ENCODE measurements at places on chromosomes 5 and 9.

DNA sequence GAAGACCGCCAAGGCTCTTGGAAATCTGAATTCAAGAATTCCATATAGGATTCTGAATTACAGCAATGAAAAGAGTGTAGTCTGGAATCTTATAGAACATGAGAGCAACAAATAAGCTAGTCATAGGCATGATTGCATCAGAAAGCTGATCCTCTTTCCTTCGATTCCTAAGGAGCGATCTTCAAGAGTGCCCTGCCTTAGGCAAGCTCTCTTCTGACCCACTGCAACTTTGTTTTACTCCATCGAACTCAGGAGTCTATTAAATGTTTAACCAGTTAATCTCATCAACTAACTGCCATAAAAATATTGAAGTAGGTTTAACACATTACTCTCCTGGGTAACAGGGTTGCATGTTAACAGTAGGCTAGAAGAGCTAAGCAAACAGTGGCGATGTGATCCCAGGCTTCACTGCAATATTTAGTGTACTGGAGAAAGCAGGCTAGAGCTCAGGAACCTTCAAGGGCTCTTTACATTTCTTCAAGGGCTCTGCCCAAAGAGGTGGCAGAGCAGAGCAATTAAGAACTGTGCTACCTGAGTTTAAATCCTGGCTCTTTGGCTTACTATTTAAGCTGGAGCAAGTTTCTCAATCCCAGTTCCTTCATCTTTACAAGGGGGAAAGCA, 146.3 kb downstream of the RORB start:
- DNase-seq, result no peak

DNA sequence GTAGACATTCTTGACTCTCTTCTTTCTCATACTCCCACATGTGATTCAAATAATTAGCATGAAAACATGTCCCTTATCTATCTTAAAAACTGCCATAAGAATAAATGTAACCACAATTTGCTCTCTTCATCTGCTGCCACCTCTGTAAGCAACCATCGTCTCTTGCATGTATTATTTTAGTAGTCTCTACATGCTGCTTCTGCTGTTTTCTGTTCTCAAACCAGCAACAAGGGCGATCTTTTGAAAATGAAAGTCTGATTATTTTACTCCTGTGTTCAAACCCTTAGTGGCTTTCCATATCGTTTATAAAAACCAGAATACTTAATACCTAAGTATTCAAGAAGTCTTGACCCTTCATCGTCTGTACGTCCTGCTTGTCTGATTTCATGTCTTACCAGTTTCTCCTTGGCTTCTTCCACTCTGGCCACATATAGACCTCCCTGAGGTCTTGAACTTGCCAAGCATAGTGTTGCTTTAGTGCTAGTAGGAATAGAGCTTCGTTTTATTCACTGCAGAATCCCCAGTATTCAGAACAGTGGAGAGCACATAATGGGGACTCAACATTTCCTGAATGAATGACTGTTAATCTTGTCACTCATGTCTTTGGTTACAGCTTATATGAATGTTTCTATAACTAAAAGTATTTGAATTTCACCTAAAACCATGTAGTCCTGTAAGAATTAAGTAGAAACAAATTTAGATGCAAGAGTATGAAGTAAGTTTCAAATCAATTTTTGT, 10.6 kb downstream of the CDC42SE2 start:
- DNase-seq, result no peak

- no peak for DNase-seq
Observed at GRCh38 chr5:151819830-151820229, 48.1 kb downstream of the G3BP1 start.

- DNase-seq, result no peak
Observed at GRCh38 chr5:43390471-43390870, 21.7 kb downstream of the CCL28 start.

DNA sequence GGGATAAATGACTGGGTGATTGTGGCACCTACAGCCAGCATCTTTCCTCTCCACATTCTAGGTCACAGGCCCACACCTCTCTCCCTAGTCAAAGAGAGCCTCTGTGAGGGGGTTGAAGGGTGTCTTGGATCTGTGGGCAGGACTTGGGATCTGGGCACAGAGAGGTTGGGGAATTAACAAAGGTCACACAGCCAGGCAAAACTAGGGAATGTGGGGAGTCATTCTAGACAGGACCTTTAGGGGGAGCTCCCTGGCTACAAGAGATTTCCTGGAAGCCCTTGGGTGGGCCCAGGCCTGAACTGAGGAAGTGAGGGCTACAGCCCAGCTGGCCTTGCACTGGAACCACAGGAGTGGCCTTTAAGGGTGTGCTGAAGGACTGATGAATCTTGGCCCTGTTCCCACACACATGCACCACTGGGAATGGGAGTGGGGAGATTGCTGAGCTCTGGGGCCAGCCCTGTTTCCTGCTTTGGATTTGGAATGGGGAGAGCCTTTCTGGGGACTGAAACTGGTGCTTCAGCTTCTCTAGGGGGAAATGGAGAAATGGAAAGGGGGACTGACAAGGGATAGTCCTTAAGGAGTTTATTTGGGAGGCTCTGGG, 12.4 kb upstream of the CXXC5 start:
- DNase-seq, result no peak

DNA sequence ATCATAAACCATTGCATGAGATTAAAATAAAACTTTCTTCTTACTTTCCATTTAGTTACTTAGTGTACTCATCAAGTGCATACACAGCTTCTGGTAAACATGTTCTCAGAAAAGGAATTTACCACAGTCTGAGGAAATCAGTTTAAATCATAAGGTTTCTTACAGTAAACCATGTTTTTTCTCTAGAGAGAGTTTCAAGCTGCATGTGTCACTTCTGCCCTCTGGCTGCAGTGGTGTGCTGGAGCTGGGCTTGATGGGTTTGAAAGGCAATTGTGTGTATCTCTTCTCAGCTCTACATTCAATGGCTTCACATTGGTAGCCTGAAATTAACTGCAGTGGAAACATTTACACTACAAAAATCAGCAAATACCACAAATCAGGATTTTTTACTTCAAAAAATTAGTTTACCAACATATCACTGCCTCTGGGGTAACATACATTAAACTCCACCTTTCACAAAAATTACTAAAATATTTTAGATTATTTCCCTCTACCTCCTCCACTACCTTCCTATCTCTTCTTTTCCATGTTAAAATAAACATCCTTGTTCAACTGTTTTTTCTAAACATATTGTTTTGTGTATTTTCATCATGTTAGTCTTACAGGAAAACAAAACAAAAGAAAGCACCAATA, 414.3 kb downstream of the ANXA1 start:
- DNase-seq, result no peak

DNA sequence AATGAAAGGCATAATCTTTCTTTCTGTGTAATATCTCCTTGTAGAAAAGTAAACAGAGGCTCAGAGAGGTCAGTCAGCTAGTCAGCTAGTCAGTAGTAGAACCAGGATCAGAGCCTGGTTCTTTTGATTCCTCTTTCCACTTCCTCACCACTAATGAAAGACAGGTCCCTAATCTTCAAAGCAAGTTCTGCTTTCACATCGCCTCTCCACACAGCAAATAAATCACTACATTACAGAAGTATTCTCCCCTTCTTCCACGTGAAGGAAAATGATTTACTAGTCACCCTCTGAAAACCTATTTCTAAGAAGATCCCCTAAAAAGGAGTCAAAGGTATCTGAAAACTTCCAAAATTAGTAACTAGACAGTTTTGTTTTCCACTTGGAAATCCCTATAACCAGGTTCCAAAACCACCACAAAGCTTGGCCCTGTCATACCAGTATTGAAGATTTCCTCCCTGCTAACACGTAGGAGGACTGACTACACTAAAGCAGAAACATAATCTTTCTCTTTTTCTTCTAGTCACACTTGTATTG, 140.5 kb upstream of the TARS1 start:
- no peak for DNase-seq

DNA sequence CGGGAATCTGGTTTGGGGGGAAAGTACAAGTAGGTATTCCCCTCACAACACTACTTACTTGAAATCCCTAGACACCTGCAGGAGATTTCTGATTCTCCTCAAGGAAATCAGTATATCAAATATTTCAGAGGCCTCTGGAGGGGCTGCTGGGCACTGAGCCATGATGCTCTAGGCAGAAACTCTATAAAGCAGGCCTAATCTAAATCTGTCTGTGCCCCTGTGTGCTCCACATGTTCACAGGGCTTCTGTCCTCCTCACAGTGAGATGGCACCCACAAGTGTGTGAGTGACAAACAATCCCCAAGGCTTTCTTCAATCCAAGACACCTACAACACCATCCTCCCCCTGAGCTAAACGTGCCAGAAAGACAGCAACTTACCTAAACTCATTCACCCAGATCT, 39.0 kb downstream of the NIPSNAP3B start:
- no peak for DNase-seq

DNA sequence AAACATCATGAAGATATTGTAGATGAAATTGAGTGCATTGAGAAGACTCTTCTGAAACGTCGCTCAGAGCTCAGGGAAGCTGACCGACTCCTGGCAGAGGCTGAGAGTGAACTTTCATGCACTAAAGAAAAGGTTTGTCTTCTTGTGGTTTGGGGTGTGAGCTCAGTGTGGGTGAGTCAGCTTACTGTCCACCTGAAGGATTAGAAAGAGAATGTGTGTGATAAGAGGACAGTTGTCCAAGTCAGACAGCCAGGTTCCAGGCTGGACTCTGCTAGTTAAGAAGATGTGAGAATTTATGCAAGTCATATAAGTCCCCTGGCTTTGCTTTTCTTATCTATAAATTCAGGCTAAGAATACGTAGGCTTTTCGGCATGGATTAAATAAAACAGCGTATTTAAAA, 46.9 kb downstream of the RAB14 start:
- DNase-seq, result no peak

DNA sequence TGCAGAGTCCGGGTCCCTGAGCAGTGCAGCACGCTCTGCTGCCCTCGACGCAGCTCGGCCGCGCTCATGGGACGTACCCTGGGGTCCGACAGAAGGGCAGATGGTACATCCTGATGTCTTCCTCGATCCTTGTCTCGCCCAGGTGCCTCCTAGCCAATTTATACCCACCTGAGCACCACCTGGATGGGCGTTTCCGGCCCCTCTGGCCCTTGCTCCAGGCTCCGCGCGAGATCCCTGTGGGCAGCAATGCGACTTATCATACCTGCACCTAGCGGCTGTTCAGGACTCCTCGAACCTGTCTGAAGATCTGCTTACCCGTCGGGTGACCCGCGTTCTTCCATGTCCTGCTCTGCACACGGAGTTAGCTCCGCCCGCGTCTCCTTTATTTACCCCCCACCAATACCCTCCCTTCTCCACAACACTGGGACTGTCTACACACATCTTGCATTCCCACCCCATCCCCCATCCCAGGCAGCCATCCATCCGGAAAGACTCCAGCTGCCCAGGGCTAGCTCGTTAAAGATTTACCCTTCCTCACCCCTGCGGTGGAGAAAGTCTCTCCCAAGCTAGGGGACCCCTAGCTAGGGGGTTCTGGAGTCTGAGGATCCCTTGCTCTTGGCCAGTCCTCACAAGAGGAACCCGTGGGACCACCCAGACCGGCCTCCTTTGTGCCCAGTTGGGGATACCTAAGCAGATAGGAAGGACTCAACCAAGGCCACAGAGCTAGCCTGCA, at the start of gene KIF12:
Gene KIF12, minus strand, starts transcription at position 357 of the 733 bp plus-strand sequence. Its CDS starts 16 bp downstream, at position 341.
- DNase-seq, result no peak

GRCh38 chr9:4413856-4414255, 76.4 kb upstream of the SLC1A1 start:
- DNase-seq, result no peak

DNA sequence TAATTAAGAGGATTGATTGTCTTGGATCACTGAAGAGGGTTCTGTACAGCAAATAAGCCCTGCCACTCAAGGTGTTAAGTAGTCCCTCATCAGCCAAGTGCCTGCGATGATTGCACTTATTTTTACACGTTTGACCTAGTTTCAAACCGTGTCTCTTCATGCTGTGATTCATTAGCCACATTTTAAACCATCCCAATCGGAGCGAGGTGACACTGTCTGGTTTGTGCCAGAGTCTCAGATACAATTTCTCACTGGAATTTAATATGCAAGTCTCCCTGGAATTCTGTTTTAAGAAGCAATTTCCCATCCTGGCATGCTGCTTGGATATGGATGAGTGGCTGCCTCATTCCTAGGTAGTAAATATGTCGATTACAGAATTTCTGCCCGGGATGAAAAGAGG, 1.6 kb downstream of the INSYN2B start:
- DNase-seq, result no peak

DNA sequence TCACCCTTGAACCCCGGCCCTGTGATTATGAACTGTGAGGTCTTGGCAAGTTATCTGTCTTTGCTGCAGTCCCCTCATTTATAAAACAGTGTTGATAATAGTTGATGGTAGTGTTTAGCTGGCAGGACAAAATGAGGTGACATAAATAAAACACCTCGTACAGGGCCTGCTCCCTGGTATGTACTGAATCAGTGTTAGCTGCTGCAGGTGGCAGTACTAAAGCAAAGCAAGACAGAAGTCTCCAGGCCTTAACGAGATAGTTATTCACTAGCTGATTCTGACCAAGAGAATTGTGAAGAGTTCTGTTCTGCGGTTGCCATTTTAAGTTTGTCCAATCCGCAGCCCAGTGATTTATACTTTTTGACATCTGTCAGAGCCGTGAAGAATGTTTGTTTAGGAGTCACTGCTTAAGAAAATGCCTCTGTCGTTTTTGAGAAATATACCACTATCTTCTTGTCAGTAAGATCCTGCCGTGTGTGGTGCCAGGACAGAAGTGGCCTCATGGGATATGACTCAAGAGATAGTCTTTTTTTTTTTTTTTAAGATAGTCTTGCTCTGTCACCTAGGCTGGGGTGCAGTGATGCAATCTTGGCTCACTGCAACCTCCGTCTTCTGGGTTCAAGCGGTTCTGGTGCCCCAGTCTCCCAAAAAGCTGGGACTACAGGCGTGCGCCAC, 75.9 kb downstream of the KDM4C start:
- no peak for DNase-seq

DNA sequence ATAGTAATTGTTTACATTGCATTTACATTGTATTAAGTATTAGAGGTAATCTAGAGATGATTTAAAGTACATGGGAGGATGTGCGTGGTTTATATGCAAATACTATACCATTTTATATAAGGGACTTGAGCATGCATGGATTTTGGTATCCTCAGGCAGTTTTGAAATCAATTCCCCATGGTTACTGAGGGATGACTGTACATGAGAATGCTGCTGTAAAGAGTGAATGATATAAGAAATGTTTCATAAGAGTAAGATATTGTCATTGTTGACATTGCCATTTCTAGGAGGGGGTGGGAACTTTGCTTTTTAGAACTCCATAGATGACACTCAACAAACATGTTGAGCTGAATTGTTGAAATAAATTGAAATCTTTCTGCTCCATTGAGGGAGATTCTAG, 185.0 kb downstream of the SEMA6A start:
- no peak for DNase-seq

DNA sequence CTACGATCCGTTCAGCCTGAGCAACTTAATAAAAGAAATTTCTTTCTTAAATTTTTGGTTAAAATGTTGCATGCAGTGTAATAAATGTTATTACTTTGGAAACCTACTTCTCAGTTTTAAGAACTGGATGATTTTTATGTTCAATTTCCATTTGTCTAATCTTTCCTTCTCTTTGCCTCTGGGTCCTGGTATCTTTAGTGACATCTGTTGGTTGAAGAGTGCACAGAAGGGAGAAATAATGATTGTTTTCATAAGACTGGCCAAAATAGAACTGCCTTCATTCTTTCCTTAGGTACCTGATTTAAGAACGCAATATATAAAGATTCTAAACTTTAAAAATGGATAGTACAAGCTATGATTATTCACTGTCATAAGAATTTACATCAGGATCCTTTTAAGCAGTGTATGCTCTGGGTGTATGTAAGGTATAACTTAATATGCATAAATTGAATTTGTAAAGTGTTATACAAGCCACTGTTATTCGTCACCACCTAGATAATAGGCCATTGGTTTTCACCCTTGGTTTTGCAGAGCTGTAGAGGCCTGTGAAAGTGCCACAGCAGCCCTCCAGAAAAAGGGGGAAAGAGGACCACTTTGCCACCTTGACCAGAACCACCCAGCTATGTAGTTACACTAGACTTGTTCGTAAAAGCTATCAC, 82.8 kb upstream of the TLX3 start:
- DNase-seq, result no peak
